ENCODE measurements at places on chromosomes 5 and 9.

GRCh38 chr9:124969401-124969800, 28.5 kb upstream of the GOLGA1 start:
- no peak for DNase-seq

DNA sequence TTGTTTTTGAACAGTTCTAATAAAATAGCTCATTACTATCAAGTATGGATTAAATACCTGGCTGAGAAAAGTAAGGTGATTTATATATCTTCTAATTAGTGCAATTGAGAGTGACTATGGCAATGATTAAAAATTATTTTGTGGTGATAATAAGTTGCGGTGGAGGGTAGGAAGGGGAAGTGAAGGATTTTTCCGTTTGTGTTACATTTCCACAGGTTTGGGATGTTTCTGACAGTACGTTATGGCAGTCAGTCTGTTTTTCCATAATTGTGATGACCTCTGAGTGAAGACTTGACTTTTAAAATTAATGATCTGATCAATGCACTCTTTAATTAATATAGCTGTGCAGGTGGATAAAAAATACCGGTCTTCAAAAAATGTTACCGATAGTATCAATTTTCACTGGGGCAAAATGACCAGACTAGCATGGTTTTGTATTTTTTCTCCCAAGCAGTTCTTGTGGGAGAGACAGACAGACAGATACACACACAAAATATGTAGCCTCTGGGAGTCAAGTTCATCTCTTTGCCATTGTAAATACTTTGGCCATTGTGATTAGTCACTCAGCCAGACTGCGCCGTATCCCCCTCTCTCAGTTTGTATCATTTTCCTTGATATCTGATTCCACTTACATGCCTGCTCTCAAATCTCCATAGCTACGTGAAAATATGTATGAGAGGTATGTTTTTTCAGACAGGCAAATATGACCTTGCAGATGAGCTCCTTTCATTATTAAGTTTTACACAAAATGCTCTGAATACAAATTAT, 60.2 kb downstream of the ARHGAP26 start:
- DNase-seq: peak; percentile 61

DNA sequence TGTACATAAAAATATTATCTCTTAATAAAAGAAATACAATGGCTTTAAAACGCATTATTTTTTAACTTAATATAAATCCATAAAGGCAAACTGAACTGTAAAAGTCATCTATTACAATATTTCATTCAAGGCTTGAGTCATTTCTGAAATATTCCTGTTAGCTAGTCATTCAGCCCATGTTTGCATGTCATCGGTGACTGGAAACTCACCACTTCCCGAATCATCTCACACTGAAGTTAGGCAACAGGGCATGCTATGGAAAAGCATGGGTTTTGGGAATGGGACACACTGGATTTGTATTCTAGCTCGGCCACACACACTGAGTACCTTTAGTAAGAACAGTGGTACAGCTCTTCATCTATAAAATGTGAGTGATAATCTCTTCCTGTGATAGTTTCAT, 691.1 kb upstream of the C9orf72 start:
- DNase-seq: no peak

DNA sequence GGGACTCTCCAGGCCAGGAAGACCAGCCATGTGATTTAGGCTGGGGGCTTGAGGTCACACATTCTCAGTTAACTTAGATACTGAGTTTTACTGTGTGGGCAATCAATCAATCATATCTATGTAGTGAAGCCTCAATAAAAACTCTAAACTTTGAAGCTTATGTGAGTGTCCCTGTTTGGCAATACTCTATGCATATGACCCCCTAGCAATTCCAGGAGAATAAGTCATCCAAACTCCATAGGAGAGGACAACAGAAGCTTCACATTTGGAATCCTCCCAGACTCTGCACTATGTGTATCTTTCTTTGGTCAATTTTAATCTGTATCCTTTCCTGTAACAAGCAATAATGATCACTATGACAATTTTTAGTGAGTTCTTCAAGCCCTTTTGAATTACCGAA, 216.8 kb upstream of the RGMB start:
- DNase-seq: no peak

DNA sequence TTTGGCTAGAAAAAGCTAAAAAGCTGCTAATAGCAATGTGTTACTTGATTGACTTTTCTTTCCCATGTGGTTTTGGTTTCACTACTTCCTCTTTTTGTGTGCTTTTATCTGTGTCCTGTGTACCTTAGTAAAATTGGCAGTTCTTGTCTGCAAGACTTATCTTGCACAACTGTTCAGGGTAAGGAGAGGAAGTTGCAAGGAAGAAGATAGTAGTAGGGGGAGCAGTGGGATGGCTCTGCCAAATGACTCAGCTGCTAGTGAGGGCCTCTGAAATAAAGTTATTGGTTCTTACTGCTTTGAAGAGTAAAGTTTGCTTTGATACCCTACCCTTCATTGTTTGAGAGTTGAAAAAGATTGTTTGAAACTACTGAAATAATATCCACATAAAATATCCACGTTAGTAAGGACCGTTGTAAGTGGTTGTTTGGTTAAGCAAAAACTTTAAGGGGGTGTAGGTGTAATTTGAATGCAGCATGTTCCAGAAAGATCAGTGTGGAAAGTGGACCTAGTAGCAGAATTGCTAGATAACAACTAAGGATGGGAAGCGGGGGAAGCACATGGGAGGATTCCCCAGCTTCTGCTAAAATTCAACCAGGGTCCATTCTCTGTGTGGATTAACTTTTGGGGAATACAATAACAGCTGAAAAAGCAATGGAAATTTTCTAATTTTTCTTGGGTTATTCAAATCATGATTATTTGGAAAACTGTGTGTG, 123.5 kb downstream of the SCAMP1 start:
- DNase-seq: no peak

DNA sequence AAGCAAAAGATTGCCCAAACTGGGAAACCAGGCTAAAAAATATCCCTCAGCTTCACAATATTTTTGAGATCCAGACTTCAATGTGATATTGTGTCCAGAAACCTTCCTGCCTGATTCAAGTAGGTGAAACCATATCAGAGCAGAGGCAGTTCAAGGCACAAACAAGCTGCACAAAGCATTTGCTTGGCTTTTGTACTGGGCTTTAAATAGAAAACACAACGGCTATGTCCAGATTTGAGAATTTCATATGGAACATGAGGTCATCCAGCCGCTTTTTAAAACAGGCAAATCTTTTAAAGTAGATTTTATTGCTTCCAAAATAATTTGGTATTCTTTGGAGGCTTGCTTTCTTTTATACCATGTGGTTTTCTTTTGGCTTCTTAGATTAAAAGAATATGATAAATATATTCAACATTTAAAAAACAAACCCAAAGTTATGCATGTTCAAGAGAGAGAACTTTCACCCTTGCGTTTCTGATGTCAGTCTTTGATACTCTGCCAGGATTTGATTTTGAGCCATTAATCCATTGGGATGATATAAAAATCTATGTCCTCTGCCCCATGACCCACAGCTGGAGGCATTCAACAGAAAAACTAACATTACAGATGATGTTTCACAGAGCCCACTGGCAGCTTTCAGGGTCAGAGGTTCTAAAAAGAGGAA, 29.0 kb upstream of the CCDC112 start:
- DNase-seq: peak; percentile 37

DNA sequence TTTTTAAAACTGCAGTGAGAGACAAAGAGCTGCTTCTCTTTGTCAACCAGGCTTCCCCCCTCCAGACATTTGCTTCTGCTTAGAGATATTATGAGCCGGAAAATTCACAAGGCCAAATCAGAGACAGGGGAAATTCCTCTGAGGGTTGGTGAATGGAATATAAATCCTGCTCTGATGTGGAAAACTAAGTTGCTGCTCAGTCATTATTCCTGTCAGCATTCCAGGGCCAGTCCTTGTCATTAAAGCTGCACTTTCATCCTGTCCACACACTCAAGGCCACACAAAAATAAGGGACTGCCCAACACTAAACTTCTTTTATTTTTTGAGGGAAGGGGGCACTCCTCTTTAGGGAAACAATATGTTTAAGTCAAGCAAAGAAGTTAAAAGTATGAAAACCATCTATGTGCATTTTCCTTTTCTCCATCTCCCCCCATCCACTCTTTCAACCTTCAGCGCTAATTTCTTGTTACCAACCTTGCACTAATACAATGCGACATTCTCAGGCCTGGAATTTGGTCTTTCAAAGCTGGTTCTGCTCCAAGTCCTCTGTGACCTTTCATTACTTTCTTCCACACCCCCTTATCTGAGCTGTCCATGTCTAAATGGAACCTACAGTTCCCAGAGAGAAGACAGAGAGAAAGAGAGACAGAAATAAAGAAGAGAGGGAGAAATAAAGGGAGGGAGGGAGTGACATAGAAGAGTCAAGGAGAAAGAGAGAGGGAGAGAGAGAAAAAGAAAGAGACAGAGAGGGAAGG, 118.9 kb upstream of the S1PR3 start:
- peak; percentile 72 for DNase-seq

- no peak for DNase-seq
These were observed 71.3 kb downstream of the KDM4C start for GRCh38 chr9:6829027-6829426.

- peak; percentile 70 for DNase-seq
These were observed 214.3 kb downstream of the GNA14 start for GRCh38 chr9:77433675-77434445.

DNA sequence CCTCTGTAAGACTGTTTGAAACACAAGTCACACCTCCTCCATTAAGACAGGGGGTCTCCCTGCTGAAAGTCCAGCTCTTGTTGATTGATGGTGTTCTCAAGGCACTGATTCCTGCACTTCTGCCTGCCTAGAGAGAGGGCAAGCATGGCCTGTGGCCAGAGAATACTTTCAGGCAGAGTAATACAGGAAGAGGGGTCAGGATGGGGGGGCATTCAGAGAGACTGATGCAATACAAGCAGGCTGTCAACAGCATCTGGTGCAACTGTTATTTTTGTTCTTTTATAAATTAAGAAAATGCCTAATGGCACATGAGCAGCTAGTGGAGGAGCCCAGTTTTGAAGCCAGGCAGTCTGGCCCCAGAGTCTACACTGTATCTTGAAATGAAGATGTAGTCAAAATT, 302.2 kb downstream of the DIRAS2 start:
- DNase-seq: no peak

DNA sequence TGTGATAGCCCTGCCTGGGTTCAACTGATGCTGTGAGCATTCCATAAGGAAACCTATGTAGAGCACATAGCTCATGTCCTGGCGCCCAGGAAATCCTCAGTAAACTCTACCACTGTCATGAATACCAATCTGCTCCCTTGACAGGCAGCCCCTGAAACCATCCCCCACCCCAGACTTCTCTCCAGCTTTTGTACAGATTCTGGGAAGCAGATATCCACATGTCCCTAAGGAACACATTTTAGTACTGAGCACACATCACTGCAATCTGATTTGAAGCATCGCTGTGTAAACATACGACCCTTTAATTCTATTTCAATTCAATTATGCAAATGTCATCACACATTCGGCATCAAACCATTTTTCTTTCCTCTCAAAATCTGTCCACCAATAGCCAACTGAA, 89.5 kb upstream of the FSTL4 start:
- DNase-seq: no peak

DNA sequence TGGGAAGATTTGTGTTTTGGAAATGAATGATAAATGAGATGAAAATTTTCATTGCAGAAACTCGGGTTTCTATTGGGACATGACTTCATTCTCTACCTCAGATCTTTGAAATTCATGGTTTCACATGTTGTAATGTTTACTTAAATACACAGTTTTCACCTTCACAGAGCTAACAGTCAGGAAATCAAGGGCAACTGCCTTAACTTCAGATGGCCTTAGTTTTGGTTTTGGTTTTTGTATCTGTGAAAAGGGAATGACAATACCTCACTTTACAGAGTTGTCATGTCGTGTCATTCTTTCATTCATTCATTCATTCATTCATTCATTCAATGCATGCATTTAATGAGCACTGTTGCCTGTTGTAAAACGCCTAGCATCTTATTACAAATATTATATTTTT, 41.9 kb downstream of the NIM1K start:
- DNase-seq: no peak

GRCh38 chr5:159175547-159175946, 33.8 kb downstream of the RNF145 start:
- no peak for DNase-seq

- no peak for DNase-seq
These were observed 4.7 kb upstream of the FOXB2 start for GRCh38 chr9:77014597-77015263.

- no peak for DNase-seq
These were observed 69.9 kb upstream of the CDK20 start for GRCh38 chr9:88044200-88044599.

DNA sequence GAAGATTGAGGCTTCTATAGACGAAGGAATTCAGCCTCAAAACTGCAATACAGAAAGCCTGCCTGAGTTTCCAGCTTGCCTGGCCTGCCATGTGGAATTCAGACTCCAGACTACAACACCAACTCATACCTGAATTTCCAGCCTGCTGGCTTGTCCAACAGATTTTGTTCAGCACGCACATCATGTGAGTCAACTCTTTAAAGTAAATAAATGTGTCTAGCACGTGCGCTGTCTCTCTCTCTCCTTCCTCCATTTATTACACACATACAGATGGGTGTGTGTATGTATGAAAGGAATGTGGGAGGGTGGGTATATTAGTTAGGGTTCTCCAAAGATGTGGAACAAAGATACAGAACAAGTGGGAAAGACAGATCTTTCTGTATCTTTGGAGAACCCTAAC, 82.4 kb upstream of the TAS2R1 start:
- peak; percentile 50 for DNase-seq

GRCh38 chr5:16525651-16526050, 60.1 kb upstream of the ZNF622 start:
- no peak for DNase-seq

- DNase-seq: peak; percentile 75
These were observed 126.4 kb upstream of the ZNF366 start for GRCh38 chr5:72633649-72634048.

All from skin of body (tissue), 3 donors.